Stimulated activated CD4-positive, alpha-beta T cell treated with anti-CD3 and anti-CD28 coated beads, Interleukin-2, amount 100 ng/mL, for 4 hours (primary cell): ENCODE measurements at places on chromosomes 1 and 21.
A peak's percentile ranks its signal among the peaks of the same experiment; 100 is the strongest.

DNA sequence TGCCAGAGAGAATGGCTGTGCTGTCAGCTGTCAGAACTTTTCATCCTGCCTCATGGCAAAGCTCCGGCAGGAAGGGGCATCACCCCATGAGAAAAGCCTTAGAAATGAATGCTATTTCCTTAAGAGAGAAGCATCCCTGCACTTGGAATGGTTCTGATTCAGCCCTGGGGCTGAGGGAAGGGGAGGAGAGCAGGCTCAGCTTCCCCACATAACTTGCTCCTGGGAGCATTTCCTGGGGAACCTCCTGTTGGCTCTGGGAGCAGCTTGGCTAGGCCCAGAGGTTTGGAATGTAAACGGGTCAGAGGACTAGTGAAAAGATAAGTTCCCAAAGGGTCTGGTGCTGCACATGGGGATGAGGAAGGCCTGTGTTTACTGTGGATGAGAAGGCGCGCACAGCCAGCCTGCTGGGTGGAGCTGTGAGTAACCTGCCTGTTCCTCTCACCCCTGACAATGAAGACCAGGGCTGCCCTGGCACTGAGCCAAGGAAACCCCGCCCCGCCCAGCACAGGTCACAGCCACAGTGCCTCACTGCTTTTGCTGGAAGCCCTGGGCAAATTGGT is 5.0 kb downstream of the PRELP start:
- peak; percentile 33 for DNase-seq

DNA sequence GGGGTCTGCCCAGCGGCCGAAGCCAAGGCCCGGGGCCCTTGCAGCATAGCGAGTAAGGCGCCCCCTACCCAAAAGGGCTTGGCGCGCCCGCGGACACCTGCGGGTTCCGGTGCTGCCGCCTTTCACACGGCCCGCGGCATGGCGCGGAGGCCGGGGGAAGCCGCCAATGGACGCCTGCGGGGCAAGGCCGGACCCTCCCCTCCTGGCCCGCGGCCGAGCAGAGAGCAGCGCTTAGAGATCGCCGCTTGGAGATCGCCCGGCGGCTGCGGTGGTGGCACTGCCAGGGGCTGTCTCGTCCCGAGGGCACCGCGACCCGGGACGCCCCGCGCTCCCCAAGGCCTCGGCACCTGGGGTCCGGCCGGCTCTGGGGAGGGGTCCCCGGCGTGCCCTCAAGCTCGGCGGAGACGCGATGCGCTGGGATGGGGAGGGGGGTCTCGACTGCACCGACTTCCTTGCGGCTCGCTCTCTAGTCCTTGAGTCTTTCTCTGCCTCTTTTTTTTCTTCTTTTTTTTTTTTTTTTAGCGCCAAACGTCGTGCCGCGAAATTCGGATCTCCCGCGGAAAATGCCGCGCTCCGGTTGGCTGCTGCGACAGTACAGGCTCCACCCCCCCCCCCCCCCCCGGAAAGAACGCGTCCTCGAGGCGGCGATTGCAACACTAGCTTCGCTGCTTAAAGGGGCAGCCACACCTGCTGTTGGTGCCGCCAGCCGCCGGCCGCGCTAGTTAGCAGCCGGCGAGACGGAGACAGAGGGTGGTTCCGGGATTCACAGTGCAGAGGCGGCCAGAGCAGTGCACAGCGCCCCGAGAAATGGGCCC is at the start of gene E2F2:
E2F2 (minus strand) TSS at position 487 of the 815 bp plus-strand sequence; CDS start at position 47, 440 bp downstream.
- DNase-seq, result peak; percentile 63

GRCh38 chr1:103108376-103109150 is at the start of gene COL11A1:
Gene COL11A1 (minus strand): TSS chr1:103108522. CDS start chr1:103108178, 344 bp downstream.
- DNase-seq, result no peak

GRCh38 chr1:26811708-26812107 is 14.8 kb upstream of the ZDHHC18 start:
- no peak for DNase-seq

- no peak for DNase-seq
Measured at GRCh38 chr1:42926235-42926878, 32.3 kb downstream of the SLC2A1 start.

DNA sequence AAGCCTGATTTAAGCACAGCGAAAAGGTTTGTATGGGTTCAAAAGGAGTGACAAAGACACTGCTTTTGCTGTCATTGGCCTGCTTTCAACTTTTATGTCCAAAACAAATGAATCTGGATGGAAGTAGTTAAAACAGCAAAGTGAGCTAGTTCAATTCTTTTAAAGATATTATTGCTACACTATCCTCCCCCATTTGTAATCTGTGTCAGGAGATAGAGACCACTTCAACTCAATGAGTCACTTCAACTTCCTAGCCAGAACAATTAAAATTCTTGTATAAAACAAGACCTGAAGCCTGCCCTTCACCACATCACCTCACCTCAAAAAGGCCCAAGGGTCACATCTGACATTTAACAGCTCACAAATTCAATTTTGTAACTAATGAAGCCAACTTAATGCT is 364.1 kb upstream of the LYPLAL1 start:
- DNase-seq, result no peak

DNA sequence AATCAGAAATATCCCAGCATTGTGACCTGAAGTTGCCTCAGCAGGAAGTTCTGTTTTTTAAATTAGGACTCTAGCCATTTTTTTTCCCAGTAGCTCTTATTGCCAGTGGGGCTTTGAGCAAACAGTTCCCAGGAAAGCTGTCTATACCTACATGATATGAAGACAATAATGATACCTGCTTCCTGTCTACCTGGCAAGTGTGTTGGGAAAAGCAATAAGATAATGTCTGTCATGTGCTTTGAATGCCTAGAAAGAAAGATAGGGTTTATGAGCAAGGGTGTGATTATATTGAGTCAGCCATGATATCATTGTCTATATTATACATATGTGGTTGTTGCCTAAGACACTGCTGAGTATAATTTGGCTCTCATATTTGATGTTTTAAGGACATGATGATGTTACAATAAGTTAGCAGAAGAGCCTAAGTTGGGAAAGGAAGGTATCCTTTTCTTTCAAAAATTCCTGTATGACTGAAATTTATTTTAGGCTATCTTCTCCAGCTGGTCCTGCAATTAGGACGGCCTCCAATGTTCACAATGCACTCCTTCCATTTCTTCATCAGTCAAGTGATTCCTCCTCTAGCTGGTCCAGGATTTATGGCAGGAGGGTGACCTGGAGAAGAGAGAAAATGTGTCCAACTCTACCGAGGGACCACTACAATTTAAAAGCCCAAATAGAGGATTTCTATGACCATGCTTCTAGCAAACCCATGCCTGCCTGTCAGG is 99.6 kb upstream of the CDC42BPA start:
- no peak for DNase-seq

DNA sequence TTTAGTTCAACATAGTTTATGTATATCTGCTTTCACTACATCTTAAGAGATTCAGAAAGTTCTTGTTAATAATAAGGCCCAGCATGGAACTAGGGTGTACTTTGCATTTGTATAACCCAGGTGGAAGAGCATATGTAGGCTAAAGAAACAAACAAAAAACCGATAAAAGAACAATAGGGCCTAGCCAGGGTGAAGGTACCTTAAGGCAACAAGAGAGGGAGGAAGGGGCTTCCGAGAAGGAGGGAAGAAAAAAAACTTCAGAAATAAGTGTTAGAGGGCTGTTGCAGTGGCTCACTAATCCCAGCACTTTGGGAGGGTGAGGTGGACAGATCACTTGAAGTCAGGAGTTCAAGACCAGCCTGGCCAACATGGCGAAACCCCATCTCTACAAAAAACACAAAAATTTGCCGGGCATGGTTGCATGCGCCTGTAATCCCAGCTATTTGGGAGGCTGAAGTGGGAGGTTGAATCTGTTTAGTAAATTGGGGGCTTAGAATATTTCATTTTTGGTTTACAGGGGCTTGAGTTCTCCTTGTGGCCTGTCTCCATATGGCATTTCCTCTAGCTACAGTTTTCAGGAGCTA is 4.7 kb upstream of the SPATA45 start:
- DNase-seq, result no peak

DNA sequence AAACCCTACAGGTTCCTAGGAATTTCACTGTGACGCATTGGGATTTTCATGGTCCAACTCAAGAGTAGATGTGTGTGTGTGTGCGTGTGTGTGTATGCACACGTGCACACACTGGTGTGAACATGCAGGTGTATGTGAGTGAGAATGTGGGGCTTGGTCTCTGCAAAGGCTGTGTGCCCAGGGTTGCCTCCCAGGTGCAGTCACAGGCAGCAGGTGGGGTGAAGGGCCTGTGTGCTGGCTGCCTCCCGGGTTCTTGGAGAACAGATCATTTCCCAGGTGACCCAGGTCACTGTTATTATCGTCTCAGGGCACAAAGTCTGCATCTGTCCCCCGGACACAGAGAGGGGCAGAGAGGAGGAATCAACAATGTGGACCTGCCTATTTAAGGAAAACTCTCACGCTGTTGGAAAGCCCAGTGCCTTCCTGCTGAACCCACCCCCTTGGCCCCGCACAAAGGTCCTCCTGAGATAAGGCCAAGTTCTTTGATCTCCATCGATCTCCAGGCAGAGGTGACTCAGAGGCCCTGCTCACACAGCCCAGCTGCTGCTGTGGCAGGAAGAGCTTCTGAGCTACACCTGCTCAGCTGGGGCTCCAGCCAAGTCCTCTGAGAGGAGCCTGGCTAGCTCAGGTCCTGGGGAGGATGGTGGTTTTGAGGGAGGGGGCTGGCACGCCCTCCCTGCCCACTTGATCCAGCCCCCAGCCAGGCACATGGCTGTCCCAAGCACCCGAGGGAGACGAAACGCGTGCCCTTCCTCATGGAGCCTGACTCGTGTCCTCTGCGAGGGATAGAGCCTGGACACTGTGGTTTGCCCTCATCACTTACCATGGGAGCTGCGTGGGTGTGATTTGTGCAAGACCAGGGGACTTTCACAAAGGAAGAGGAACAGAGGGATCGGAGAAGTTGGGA is 134.0 kb upstream of the ARHGEF16 start:
- no peak for DNase-seq

- no peak for DNase-seq
Measured at GRCh38 chr1:29451368-29451892, 215.1 kb downstream of the PTPRU start.

DNA sequence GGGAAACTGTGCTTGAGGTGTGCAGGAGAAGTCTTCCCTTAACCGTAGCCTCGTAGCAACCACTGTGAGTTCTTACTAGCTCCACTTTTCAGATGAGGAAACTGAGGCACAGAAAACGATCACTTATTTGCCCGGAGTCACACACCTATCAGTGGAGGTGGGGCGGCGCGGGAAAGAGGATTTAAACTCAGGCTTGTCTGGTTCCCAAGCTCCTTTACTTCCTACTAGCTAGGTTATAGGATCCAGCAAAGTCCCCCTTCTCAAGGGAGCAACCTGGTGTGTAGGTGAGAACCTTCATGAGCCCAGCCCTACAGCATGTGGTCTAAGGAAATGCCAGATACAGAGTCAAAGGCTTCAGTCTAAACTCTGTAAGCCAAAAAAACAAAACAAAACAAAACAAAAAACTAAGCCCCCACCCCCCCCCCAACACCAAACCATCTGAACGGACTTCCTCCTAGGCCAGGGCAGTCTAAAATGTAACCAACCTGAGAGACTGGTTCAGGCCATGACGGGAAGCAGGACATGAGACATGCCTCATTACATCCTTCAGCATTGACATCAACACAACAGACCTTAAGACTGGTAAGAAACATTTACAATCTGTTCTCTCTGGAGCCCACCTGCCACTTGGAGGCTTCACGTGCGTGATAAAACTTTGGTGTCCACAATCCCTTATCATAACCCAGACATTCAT is 709 bp upstream of the FBXO42 start:
- no peak for DNase-seq
